ENCODE measurements at places on chromosomes 12 and 14. TPM values are rescaled to one million over a fixed set of nuclear protein-coding genes. Genes with fewer than 3 reads are reported as not detected.

Gene KCNC2
- not detected for total RNA-seq

Gene FAM186B
- 0.75 TPM for total RNA-seq

Gene TAMALIN
- total RNA-seq, result 199 TPM

Gene NGB
- not detected for total RNA-seq

Gene RNASE3
- total RNA-seq, result not detected

Gene ANO4
- 0.38 TPM for total RNA-seq

Gene KLRK1
- 8.1 TPM for total RNA-seq

Gene IKZF4
- 10.5 TPM for total RNA-seq

Gene OR4L1
- not detected for total RNA-seq

Gene MMP17
- 4.1 TPM for total RNA-seq

Gene JKAMP
- 34.4 TPM for total RNA-seq

Gene EML5
- total RNA-seq, result 2.3 TPM

Gene SPTB
- 3.0 TPM for total RNA-seq

Gene ACTN1
- 177 TPM for total RNA-seq

Gene CLEC4C
- not detected for total RNA-seq

Gene ARMH4
- 2.3 TPM for total RNA-seq

Gene LRCOL1
- total RNA-seq, result 1.8 TPM

Gene RPL10L
- not detected for total RNA-seq

Gene PLBD1
- 49.3 TPM for total RNA-seq

Gene KITLG
- total RNA-seq, result 68.1 TPM

Gene HPD
- 1.8 TPM for total RNA-seq

Gene FAM90A1
- 0.43 TPM for total RNA-seq

Gene GLS2
- total RNA-seq, result 5.5 TPM

Gene NOPCHAP1
- total RNA-seq, result 11.5 TPM

Gene SRRM4
- total RNA-seq, result 0.12 TPM

Gene SMOC1
- 1.1 TPM for total RNA-seq

Gene CD4
- total RNA-seq, result 67.6 TPM

Gene ASCL1
- not detected for total RNA-seq

Gene RPL36AL
- 157 TPM for total RNA-seq

Gene PRH2
- not detected for total RNA-seq

Gene OAS1
- total RNA-seq, result 60.0 TPM

Gene CIROP
- not detected for total RNA-seq

Gene HCAR3
- 4.3 TPM for total RNA-seq

Gene SLC38A2
- total RNA-seq, result 343 TPM

Gene PDZRN4
- 0.75 TPM for total RNA-seq

Gene CBX5
- total RNA-seq, result 52.3 TPM

Gene TPH2
- not detected for total RNA-seq

Gene CISTR
- total RNA-seq, result not detected

Gene WSCD2
- 1.7 TPM for total RNA-seq

Gene SERPINA3
- total RNA-seq, result 36.4 TPM

Gene CGRRF1
- 22.5 TPM for total RNA-seq

Gene ACVRL1
- 223 TPM for total RNA-seq

Gene IRAK3
- total RNA-seq, result 44.6 TPM

Gene TMEM120B
- 17.1 TPM for total RNA-seq

Gene PPP1R12A
- 80.4 TPM for total RNA-seq

Measured in upper lobe of right lung (tissue), 1 donor.